ENCODE measurements at places on chromosomes 7 and 10.

GRCh38 chr7:73833251-73833919, 2.6 kb downstream of the CLDN4 start:
- H3K36me3 ChIP-seq: peaks cover 9% of the 10 kb centered on the region
- H3K4me1 ChIP-seq: peaks cover 27% of the 10 kb centered on the region
- peak overlapping the region; percentile 82 for H3K4me3 ChIP-seq

DNA sequence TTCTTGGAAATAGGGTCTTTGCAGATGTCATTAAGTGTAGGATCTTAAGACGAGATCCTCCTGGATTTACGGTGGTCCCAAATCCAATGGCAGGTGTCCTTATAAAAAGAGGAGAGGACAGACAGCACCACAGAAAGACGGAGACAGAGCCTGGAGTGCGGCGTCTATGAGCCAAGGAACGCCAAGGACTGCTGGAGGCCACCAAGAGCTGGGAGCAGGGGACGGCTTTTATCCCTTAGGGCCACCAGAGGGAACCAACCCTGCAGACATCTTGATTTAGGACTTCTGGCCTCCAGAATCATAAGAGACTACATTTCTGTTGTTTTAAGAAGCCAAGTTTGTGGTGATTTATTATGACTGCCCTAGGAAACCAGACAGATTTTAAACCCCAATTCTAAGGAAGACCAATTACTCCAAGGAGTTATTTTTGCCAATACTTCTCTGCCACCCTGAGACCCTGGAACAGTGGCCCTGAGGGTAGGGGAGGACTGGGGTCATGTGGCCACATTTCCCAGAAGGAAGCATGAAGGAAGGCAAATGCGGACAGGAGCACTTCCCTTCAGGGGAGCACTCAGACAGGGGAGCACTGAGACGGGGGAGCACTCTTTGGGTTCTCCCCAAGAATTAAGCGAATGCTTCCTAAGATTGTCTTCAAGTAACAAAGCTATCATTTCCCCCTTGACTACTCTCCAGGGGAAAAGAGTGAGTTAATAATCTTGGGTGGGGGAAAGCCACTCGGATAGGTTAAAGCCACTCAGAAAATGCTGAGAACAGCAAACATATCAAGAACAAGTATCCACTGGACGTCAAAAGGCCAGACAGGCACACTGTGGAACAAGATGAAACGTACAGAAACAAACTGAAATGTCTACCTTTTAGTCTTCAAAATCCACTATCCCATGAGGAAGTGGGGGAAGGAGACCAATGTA, 67.5 kb downstream of the CHST15 start:
- no peaks in the 10 kb centered on the region for H3K36me3 ChIP-seq
- H3K27ac ChIP-seq: no peak overlapping the region
- no peaks in the 10 kb centered on the region for H3K27me3 ChIP-seq

- H3K4me3 ChIP-seq: no peak overlapping the region
- no peak overlapping the region for H3K27ac ChIP-seq
- no peak for DNase-seq
These were observed 9.3 kb upstream of the UNCX start for GRCh38 chr7:1223196-1223981.

- no peak overlapping the region for H3K4me3 ChIP-seq
- no peak overlapping the region for H3K27ac ChIP-seq
- H3K27me3 ChIP-seq: no peaks in the 10 kb centered on the region
These were observed 67.8 kb downstream of the CTBP2 start for GRCh38 chr10:125092564-125093031.

GRCh38 chr7:139589474-139589873, 66.0 kb downstream of the CLEC2L start:
- no peak overlapping the region for H3K4me3 ChIP-seq
- H3K36me3 ChIP-seq: peaks cover 2% of the 10 kb centered on the region
- H3K27ac ChIP-seq: no peak overlapping the region
- no peaks in the 10 kb centered on the region for H3K4me1 ChIP-seq
- DNase-seq: no peak
